ENCODE measurements at places on chromosomes 11 and 22.
A peak's percentile ranks its signal among the peaks of the same experiment; 100 is the strongest.

DNA sequence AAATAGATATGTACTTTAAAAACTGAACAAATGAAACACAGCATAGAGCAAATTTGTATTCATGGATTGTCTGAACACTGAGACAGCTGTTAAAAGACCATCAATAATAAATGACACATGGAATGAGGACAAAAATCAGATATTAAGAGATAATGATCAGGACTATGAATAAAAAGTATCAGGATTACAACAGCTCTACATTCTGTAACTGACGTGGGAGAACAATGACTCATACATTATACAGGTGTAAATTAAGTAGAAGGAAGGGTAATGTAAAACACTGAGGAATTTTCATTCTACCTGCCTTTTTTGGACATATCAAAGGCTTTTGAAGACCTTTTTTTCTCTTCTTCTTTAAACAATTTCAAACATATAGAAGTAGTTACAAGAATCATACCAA lies 310.9 kb upstream of the ANO3 start:
- DNase-seq: no peak

DNA sequence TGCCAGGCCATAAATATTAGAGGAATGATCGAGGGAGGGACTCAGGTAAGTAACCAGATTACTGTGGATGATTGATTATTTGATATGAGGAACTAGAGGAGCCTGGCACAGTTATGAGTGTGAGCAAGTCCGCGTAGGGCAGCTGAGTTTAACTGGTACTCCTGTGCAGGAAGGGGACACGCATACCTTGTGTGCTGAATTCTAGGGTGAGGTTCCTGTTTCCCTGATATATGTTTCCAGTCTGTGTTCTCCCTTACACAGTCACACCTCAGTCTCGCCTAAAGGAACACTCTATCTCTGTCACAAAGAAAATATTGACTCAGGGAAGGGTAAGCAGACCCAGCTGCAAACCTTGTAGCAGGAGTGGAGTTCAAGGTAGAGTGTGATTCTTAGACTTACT lies 17.4 kb downstream of the SGSM3 start:
- DNase-seq: no peak

GRCh38 chr11:69359735-69360480 lies 66.0 kb downstream of the MYEOV start:
- DNase-seq: no peak

GRCh38 chr22:42343531-42344081 lies 73.2 kb upstream of the TCF20 start:
- DNase-seq: no peak

DNA sequence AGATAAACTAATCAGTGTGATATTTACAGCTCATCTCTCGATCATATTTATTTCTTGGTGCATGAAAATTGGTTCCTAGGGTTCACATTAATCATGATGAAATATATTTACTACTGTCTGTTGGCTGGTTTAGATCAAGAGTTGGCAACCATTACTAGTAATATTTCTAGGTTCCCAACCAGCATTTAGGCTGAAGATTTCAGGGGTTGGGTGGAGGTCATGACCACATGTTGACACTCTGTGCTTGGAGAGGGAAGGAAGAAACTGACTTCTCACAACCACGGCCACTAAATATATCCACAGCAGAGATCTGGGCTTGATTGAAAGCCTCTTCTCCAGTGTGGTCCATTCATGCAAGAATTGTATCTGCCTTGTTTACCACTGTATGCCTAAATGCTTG lies 87.9 kb downstream of the ALX4 start:
- no peak for DNase-seq

GRCh38 chr11:73141031-73141308 lies 1.1 kb downstream of the FCHSD2 start:
- peak; percentile 60 for DNase-seq

GRCh38 chr22:29205594-29206371 lies at the start of gene EMID1:
Gene EMID1 (plus strand): TSS chr22:29205896. CDS start chr22:29206039, 143 bp downstream.
- peak; percentile 63 for DNase-seq

- DNase-seq: no peak
These were observed 14.9 kb upstream of the MIEF1 start for GRCh38 chr22:39486951-39487825.

DNA sequence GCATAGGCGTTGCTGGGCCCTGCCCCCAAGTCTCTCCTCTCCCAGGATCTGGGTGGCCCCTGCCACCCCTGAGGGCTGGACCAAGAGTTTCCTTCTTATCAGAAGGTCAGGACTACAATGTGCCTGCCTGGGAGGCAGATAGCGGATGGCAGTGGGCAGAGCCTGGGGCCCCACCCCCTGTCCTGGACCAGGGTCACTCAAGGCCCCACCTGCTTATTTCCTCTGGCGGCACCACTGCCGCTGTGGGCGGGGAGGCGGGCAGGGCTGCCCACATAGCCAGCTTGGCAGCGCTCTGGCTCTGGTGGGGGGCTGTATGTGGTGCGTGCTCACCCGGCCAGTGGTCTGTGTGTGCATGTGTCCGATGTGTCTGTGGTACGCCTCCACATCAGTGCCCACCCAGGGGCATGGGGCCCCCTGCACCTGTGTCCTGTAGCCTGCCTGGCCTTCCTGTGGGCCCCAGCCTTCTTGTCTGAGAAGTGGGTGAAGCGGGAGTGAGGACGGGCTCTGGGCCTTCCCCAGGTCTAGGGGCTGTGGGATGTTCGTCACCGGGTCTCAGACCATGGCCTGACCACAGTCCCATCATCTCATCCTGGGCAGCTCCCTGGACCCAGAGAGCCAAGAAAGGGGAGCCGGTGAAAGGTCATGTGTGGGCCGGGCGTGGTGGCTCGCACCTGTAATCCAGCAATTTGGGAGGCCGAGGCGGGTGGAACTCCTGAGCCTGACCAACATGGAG lies 3.0 kb downstream of the GAS2L1 start:
- peak; percentile 85 for DNase-seq

DNA sequence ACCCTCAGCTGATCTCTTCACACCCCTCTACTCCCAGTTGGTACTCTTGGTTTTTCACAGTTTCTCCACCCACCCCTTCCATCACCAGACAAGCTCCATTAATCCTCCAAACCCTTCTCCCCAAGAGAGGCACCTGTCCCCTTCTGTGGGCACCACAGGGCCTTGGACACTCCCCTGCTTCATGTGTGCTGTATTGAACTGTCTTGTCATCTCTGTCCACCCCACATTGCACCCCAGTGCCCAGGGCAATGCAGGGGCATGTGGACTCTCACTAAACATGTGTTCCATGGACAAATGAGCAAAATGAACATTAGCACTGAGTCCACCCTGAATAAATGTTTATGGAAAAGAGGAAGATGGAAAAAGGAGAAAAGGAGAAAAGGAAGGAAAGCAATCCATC lies 181.4 kb downstream of the BCR start:
- no peak for DNase-seq

DNA sequence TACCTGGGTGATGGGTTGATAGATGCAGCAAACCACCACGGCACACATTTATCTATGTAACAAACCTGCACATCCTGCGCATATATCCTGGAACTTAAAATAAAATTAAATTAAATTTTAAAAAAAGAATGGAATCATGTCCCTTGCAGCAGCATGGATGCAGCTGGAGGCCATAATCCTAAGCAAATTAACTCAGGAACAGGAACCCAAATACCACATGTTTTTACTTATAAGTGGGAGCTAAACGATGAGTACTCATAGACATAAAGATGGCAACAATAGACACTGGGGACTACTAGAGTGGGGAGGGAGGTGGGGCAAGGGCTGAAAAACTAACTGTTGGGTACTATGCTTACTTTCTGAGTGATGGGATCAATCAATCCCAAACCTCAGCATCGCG lies 40.9 kb downstream of the CWC15 start:
- DNase-seq: no peak

DNA sequence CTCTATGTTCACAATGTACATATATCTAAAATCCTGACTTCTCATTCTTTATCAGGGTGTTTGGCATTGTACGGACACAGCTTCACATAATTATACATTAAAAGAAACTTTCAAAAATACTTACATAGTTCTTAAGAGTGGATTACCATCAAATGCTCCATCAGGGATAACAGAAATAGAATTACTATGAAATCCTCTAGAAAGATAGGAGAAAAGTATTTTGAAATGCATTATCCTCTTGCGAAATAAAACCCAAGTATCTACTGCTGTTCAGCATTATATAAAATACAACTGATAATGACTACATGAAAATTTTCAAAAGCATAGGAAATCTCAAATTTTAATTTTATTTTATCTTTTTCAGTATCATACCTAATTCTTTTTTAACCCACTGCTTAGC lies 17.8 kb upstream of the CCDC34 start:
- no peak for DNase-seq

DNA sequence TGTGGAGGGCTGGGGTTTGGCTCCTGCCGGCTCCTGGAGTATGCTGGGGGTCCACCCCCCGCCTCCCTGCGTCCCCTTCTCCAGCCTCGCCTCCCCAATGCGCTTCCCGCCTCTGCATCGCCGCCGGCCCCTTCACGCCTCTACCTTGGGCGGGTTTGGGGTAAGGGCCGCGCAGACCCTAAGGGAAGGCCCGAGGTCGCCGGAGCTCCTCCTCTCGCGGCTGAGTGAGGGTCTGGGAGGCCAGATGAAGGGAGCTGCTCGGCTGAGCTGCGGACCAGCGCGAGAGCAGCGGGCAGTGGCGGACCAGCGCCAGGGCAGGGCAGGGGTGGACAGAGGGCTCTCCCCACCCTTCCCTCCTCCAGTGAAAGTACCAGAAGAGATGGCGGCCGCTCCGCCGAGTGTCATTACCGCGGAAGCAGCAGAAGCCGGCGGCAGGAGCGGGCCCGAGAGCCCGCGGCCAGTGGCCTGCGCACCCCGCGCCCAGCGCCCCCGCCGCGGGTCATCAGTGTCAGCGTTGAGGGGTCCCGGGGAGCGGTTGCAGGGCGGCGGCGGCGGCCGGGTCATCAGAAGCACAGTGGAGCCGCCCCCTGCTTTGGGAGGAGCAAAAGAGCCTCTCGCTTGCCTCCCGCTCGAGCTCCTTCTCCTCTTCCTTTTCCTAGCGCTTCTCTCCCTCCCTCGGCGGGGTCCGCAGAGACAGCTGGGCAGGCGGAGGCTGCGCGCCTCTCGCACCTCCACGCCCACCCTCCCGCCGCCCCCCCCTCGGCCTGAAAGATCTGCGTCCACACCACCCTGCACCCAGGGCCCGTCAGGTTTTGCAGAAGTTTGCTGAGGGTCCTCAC lies 255.6 kb upstream of the CADM1 start:
- DNase-seq: peak; percentile 61

Measured in Right ventricle myocardium superior (tissue), 1 donor.